ENCODE measurements at places on chromosomes 11 and 22. TPM values are rescaled to one million over a fixed set of nuclear protein-coding genes. Genes with fewer than 3 reads are reported as not detected.

Gene FGF4
- not detected for total RNA-seq

Gene MLC1
- 2.8 TPM for total RNA-seq

Gene LARGE2
- not detected for total RNA-seq

Gene OMP
- 0.56 TPM for total RNA-seq

Gene OR5A1
- total RNA-seq, result not detected

Gene NKAPD1
- 27.9 TPM for total RNA-seq

Gene CD3D
- total RNA-seq, result not detected

Gene PNPLA3
- total RNA-seq, result 6.2 TPM

Gene MIF
- total RNA-seq, result 323 TPM

Gene C22orf31
- not detected for total RNA-seq

All from regular cardiac myocyte (primary cell).